KBM-7 (cell line): ENCODE measurements at places on chromosomes 7 and 10.

- no peak for DNase-seq
Measured at GRCh38 chr10:133358162-133358924, 524 bp upstream of the FUOM start.

DNA sequence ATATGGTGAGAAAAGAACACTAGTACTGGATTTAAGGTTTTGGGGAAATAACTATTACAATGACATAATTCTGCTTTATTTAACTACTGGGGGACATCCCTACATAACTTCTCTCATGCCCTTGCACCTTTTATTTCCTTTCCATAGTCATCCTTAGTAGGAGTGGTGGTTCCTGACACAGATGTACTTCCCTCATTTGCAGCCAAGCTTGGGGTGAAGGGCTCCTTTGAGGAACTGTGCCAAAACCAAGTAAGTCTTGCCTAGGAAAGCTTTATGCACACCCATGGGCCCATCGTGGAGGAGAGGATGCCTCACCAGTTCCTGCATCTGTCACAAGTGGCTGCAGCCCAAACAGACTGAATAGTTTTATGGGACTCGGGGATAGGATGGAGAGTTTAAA lies 20.6 kb downstream of the ZDHHC6 start:
- no peak for DNase-seq

DNA sequence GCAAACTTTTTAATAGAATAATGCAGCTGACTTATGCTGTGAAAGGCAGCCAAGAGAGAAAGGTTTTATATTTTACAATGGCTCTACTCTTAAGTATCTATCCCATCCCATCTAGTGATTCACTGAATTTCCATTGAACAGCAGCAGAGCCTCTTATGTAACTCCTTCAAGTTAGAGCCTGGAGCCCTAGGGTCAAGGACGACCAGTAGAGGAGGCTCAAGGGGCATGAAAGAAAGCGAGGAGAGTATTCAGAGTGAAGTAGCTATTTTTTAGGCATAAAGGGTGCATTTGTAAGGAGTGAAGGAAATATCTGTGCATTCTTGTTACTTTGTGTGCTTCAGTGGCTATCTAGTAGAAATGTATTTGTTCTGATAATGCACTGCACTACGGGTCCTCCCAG lies 180.2 kb upstream of the TPK1 start:
- DNase-seq = no peak

- DNase-seq = no peak
Measured at GRCh38 chr7:131294553-131294952, 33.1 kb upstream of the MKLN1 start.

DNA sequence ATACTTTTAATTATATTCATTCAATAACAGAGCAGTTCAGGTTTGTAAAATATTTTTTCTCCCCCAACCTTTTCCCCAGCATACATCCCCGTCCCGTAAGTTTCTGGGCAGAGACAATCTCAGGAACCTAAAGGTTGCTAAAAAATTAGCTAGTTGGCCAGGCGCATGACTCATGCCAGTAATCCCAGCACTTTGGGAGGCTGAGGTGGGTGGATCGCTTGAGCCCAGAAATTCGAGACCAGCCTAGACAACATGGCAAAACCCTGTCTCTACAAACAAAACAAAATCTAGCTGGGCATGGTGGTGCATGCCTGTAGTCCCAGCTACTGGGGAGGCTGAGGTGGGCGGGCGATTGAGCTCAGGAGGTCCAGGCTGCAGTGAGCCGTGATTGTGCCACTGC lies 40.2 kb downstream of the TCF7L2 start:
- DNase-seq = no peak
